Fibroblast of the conjunctiva (primary cell): ENCODE measurements at places on chromosomes 1 and 21.

GRCh38 chr1:159015440-159015909 lies 5.8 kb downstream of the IFI16 start:
- DNase-seq, result peak; percentile 70

GRCh38 chr1:95699149-95699953 lies 465.3 kb downstream of the RWDD3 start:
- DNase-seq, result no peak

GRCh38 chr1:58249388-58249736 lies 297.2 kb downstream of the OMA1 start:
- no peak for DNase-seq

- no peak for DNase-seq
These were observed 23.9 kb downstream of the APP start for GRCh38 chr21:26146681-26147080.

GRCh38 chr21:36052860-36053714 lies 7.2 kb downstream of the SETD4 start:
- DNase-seq, result no peak

GRCh38 chr1:171245458-171246064 lies 2.7 kb upstream of the FMO1 start:
- peak; percentile 24 for DNase-seq
